Muscle of arm (tissue), 14 donors: ENCODE measurements at places on chromosomes 13 and 19.

- DNase-seq = no peak
Measured at GRCh38 chr13:50714891-50715290, 128.6 kb downstream of the DLEU7 start.

GRCh38 chr19:5155586-5156210 is 184.9 kb downstream of the PTPRS start:
- peak; percentile 35 for DNase-seq

- no peak for DNase-seq
Measured at GRCh38 chr13:39197647-39198007, 159.4 kb downstream of the NHLRC3 start.

- DNase-seq = no peak
Measured at GRCh38 chr13:40506592-40507446, 159.6 kb downstream of the FOXO1 start.

- DNase-seq = no peak
Measured at GRCh38 chr19:54478677-54479266, 5.7 kb upstream of the CDC42EP5 start.

DNA sequence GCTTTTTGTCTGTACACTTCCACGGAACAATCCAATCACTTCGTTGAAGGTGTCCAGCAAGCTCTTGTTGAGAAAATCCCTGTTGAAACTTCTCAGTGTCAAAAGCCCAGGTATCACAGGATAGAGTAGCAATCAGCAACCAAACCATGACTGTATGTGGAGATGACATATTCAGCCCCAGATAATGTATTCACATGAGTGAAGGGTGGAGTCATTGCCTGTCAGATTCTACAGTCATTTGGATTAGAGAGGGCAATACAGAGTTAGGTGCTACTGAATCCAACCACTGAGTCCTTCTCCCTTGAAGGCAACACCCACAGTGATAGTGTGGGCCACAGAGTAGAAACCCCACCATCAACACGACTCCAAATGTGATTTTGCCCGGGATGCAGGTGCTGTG is 23.3 kb downstream of the ZNF627 start:
- DNase-seq = no peak

- peak; percentile 99 for DNase-seq
Measured at GRCh38 chr19:38930776-38931520, at the start of gene MRPS12. MRPS12 (plus strand) TSS chr19:38930944; CDS start chr19:38931295, 351 bp downstream.

- DNase-seq = no peak
Measured at GRCh38 chr19:16034958-16035560, 41.2 kb upstream of the TPM4 start.

DNA sequence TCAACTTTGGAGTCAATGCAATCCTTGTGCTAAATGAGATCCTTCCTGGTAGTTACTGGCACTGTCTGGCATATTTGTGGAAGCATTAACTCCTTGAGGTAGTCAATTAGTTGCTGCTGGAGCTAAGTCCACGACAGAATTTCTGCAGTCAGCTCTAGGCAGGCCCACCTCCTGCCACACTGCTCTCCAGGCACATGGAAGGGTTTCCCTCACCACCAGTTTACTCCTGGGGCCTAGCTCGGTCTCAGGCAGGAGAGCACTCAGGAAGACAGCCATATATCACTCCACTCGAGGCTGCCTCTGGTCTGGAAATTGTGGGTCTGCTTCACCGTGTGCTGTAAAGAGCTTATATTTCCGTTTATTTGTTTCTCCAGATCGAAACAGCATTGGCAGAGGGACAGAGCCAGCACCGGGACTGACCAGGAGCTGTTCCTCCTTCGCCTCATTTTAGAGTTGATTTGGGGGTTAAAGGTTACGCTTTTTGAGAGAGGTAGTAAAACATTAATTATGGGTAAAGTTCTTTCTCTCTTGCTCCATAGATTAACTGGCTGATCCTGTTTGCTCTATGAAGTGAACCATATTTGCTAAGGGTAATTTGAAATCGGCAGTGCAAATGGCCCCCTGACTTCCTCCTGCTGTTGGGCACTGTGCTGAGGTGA is 20.6 kb upstream of the GTF3A start:
- DNase-seq = no peak

DNA sequence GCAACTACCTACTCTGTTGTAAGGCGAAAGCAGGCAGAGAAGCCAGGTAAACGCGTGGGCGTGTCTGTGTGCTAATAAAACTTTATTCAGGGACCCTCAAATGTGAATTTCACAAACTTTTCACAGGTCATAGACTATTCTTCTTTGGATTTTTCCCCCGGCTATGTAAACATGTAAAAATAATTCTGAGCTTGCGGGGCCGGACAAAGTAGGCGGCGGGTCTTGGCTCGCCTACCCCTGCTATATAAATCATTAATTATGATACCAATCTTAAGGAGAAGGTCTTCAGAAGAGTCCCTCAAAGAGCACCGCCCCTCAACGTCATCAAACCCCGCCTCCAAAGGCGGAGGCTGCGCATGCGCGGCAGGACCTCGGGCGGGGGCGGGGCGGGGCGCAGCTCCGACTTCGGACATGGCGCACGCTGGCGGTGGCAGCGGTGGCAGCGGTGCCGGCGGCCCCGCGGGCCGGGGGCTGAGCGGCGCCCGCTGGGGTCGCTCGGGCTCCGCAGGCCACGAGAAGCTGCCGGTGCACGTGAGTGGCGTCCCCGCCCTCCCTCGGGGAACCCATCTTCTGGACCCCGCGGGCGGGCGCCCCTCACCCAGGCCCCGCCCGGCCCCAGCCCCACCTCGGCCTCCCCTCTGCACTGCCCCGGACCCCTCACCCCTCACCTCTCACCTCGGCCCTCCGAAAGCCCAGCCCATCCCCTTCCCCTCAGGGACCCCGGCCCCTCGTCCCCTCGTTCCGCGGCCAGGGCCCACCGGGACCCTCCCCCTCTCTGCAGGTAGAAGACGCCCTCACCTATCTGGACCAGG is at the start of gene SIN3B:
Gene SIN3B (plus strand): TSS at position 389 of the 812 bp plus-strand sequence. CDS start 23 bp downstream, at position 412.
- peak; percentile 92 for DNase-seq

GRCh38 chr19:50500753-50501151 is 10.2 kb downstream of the JOSD2 start:
- no peak for DNase-seq
